GM12864 (cell line): ENCODE measurements at places on chromosomes 16 and 17.

DNA sequence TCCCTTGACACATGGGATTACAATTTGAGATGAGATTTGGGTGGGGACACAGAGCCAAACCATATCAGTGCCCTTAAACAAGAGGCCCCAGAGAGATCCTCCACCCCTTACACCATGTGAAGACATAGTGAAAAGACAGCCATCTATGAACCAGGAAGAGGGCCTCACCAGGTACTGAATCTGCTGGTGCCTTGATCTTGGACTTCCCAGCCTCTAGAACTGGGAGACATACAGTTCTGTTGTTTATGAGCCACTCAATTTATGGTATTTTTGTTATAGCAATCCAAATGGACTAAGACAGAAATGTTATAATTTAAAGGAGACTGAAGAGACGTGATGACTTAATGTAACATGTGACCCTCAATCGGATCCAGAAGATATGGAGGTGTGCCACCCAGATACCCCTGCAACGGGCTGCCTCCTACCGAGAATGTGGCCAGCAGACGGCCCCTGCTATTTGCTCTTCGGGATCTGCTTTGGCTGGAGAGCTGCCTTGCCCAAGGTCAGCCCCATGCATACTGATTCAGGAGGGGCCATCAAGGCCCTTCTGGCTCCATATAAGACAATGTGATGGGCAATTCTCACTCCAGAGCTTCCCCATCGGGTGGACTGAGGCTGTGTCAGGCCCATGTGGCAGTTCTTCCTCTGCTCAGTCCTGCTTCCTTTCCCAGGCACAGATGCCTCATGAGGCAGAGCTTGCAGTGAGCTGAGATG lies 80.6 kb downstream of the NETO2 start:
- no peak for DNase-seq

GRCh38 chr16:57159447-57159846 lies 26.4 kb downstream of the PSME3IP1 start:
- no peak for DNase-seq

DNA sequence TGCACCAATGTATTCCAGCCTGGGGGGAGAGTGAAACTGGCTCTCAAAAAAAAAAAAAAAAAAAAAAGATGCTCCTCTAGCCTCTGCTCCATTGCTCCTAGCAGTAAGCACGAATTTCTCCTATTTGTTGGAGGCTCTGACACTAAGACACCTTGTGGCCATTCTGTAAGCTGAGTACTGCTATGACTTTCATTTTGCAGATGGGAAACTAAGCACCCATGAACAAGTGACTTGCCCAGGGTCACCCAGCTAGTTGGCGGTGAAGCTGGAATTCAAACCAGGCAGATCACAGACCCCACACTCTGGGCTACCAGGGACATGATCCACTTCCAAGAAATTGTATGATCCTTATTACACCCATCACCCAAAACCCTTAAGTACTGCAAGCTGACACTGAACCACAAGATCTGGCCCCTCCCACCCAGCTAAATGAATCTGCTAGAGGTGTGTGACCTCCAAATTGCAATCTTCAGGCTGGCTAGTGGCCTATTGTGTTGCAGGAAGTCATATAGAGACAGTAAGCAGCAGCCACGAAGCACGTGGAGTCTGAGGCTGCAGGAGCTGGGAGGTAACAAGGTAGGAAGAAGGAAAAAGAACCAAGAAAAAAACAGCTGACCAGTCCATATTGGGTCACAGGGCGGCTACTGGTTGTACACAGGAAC lies 209.4 kb downstream of the XYLT1 start:
- no peak for DNase-seq

DNA sequence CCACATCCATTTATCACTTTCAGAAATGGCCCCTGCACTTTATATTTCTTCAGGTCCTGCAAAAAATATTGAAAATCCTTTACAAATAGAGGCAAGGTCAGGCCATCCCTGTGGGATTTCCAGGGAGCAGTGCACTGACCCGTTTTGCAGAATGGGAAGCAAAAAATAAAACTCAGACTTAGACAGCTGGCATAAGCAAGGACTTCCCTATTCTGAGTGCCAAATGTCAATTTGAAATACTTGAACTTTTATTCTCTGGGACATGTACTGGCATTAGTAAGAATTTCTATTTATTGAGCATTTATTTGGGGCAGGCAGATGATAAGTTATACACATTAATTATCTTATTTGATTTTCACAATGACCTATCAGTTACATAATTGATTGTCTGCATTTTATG lies 32.4 kb downstream of the PRKCB start:
- no peak for DNase-seq

DNA sequence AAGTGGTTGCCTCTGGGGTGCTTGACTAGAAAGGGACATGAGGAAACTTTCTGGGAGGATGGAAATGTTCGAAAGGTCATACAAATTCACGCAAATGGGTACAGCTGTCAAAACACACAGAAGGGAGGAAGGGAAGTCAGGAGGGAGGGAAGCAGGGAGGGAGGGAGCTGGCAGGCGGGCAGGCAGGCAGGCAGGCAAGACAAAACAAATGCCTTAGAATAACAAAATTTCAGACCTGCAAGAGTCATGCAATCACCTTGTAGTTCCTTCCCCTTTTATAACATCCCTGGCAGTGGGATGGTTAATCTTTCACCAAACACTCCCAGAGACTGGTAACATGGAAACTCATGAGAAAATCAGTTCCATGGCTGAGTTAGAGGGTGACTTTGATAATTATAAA lies 189.2 kb downstream of the STX8 start:
- no peak for DNase-seq

DNA sequence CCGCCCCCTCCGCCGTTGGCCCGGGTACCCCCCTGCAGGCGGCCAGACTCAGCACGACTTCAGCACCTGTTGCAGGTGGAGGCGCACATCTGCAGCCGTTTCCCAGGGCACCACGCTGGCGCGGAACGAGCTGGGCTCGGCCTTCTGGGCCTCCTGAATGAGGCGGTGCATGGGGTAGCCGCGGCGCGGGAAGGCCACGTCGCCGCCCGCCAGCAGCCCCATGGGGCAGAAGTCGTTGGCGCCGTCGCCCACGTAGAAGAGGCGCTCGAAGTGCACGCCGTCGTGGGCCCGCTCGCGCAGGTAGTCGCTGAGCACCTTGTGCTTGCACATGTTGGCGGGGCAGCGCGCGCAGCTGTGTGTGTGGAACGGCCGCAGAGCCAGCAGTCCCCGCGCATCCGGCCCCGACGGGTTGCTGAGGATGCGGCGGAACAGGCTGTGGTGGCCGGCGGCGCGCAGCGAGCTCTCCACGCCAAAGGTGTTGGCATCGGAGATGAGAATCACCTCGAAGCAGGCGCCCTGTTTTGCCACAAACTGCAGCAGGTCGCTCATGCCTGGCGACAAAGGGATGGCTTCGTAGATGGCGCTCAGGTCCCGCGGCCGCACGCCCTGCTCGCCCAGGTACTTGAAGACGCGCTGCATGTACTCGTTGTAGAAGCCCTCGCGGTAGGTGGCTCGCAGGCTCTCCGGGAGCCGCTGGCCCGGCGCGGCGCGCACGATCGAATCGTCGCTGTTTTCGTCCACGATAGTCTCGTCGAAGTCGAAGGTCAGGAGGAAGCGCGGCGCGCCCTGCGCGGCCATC lies 6.2 kb downstream of the PHOSPHO1 start:
- no peak for DNase-seq

- DNase-seq: no peak
These were observed 57.2 kb downstream of the VAC14 start for GRCh38 chr16:70743791-70744190.

DNA sequence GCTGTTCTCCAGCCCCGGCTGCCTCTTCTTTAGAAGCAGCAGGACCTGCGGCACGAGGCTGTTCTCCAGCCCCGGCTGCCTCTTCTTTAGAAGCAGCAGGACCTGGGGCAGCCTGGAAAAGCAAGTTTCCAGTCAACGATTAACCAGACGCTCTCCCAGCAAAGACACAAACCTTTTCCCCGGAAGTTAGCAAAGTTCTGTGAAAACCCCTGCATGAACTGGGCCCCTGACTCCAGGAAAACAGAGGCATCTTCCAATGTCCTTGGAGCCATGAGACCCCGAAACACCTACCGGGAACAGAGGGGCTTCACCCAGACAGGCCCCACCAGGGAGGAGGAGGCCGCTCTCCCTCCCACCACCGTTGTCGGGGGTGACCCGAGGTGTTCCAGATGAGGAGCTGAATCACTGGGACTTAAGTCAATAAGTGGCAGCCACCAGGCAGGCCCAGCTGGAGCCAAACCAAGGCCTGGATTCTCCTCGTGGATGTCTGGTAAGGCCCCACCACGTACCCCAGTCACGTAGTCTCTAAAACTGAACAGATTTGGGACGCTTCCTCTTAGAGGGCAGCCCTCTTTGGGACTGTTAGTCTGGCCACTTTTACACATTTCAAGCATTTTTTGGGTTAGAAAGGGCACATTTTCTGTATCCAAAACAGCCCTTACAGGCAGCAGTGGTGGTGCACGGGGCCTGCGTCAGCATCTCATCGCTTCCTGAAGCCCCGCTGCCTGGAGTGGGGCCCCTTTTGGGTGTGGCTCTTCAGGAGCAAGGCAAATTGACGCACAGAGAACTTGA lies at the start of gene RPH3AL:
Gene RPH3AL (minus strand): TSS at position 387 of the 792 bp plus-strand sequence. CDS start 25,264 bp downstream, outside the sequence.
- DNase-seq: no peak

DNA sequence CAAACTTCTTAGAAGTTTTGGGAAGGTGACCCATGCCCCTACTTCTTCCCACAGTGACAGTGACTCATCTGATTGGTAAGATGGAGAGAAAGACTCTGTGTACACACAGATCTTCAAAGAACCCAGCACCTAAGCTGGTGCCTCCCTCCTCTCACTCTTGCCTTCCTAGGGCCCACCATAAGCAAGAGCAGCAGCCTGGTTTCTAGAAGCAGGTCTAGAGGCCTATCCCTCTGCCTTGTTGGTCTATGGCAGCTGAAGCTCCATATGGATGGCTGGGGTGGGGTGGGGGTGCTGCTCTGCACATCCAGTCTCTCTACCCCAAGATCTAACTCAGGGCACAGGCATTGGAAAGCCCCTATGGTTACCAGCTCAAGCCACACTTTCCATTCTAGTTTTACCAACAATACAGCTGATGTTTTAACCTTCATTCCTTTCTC lies 47.5 kb downstream of the STAT3 start:
- no peak for DNase-seq

GRCh38 chr16:11258553-11259492 lies 2.8 kb upstream of the SOCS1 start:
- no peak for DNase-seq

DNA sequence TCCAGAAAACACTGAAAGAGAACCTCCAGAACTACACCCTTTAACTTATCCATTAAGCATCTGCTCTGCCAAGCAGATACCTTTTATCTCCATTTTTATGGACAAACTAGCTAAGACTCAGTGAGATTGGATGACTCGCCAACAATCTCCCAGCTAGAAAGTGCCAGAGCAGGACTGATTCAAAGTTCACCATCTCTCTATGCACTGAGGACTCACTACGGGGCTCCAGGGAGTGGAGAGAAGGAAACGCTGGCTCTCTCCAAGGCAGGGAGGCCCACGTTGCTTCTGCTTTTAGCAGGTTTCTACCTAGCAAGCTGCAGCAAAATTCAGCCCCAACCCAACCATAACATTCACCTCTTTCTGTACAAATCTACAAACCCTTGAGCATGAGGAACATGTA lies 52.8 kb upstream of the ARHGAP44 start:
- no peak for DNase-seq

DNA sequence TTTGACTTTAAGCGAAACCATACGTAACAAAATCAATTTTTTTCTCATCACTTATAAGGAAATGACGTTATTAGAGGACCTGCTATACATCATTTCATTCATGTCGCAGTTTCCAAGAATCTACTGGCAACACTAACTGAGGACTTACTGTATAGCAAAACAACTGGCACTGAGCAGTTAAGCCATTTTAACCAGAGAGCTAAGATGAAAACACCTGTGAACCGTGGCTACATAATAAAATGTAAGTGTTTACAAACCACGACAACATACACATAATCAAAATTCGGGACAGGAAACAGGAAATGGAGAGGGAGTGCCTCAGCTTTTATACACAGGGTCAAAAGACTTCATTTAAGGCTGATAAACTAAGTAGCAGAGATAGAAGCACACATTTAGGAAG lies 29.5 kb downstream of the METTL16 start:
- DNase-seq: no peak
